ENCODE measurements at places on chromosomes 7 and 10.

- DNase-seq, result no peak
These were observed 34.0 kb downstream of the MXI1 start for GRCh38 chr10:110241407-110241806.

GRCh38 chr10:121303287-121303890 is 294.9 kb downstream of the FGFR2 start:
- no peak for DNase-seq

DNA sequence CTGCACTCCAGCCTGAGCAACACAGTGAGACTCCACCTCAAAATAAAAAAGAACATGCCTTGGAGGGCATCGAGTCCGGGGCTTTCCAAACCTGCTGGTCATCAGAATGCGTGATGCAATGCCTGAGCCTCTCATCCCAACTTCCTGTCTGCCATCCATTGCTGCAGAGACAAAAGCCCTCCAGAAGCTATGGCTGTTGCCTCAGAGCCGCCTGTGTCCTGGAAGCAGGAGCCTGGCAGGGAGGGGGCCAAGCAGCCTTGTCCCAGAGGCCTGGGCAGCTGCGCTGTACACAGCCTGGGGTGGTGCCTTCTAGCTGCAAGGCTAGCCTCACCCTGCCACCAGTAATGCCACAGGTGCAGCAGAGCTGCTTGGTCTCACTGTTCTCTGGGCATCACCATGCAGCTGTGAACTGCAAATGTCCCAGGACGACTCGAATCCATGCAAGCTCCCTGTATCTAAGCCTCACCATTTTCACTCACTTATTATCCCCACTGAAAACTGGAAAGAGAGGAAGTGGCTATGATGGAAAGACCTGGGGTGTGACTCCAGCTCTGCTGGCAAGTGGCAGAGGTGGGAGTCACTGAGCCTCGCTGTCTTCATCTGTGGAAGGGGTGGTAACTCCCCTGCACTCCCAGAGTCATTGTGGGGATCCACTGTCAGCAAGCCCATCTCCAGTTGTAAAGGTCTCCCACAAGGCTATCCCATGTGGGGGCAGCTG is 7.0 kb downstream of the ALOX5 start:
- no peak for DNase-seq

GRCh38 chr7:118517275-118517674 is 292.8 kb downstream of the ANKRD7 start:
- no peak for DNase-seq

- no peak for DNase-seq
These were observed 93.0 kb upstream of the CYP26C1 start for GRCh38 chr10:92967641-92968040.

- DNase-seq, result no peak
These were observed 50.4 kb downstream of the SEC23IP start for GRCh38 chr10:119942973-119943372.

- no peak for DNase-seq
These were observed 87.3 kb downstream of the ODAD2 start for GRCh38 chr10:27911539-27911938.

Measured in endothelial cell (in vitro differentiated cells).